NCI-H226 (cell line): ENCODE measurements at places on chromosomes 13 and 19.

DNA sequence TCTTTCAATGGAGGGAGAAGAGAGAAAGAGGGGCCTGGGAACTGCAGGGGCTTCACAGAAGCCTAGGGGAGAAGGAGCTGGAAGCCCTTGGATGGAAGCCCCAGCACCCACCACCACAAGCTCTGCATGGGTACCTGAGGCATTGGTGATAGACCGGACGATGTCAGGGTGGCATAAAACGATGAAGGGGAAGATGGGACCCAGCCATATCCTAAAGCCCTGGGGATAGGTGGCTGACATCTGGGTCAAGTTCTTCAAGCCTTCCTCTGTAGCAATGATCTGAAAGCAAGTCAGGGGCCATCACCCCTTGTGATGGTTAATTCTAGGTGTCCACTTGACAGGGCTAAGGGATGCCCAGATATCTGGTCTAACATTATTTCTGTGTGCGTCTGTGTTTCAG, 11.2 kb upstream of the OR10H5 start:
- DNase-seq: no peak

DNA sequence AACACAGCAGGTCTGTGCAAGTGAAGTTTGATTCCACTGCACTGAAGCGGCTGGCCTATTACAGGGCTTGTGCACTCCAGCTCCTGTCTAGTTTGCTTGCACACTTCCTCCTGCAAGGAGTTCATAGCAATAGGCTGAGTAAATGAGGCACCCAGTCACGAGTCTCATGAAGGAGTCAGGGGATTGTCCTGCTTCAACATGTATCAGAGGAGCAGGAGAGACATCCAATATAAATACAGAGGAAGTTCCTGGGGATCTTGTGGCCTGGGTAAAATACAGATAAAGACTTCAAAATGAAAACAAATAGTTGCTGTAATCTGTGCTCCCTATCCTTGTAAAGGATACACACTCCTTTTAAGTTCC, 259.9 kb downstream of the SLITRK1 start:
- peak; percentile 44 for DNase-seq

- DNase-seq: no peak
Observed at GRCh38 chr13:66305961-66306617, 924.0 kb downstream of the PCDH9 start.

DNA sequence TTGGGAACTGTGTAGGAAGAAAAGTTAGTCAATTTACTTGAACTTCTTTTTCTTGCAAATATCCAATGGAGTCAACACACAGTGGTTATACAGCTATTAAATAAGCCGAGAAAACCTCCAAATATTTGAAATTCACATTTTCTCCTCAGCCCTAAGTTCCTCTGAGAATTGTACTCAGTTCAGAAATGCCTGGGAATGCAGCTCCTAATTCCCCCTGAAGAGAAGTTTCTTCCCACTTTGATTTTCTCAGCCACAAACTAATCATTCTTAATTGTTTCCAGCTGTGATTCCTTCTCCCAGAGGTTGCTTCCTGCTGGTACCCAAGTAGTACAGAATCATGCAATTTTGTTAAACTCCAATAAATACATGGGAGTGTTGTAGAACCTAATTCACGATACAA, 246.1 kb upstream of the MIR17HG start:
- DNase-seq: no peak

- peak; percentile 8 for DNase-seq
Observed at GRCh38 chr13:35926859-35927530, 204.2 kb downstream of the DCLK1 start.

DNA sequence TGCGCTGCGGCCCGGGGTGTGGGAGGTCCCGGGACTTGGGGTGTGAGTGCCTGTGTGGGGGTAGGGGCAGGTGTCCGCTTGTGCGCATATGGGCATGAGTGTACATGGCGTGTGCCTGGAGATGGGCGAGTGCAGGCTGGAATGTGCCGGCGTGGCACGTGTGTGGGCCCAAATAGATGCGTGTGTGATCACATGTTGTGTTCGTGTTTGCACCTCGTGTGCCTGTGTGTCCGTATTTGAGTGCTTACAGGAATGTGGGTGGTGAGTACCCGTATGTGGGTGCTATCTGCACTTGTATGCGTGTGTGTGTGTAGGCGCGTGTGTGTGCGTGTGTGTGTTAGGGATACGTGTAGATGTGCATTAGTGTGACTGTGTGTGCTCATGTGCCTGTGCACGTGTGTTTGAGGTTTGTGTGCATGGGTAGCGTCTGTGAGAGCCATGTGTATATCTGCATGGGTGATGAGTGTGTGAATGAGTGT, 3.4 kb downstream of the ZNF536 start:
- no peak for DNase-seq
